ENCODE measurements at places on chromosomes 5 and 9.

DNA sequence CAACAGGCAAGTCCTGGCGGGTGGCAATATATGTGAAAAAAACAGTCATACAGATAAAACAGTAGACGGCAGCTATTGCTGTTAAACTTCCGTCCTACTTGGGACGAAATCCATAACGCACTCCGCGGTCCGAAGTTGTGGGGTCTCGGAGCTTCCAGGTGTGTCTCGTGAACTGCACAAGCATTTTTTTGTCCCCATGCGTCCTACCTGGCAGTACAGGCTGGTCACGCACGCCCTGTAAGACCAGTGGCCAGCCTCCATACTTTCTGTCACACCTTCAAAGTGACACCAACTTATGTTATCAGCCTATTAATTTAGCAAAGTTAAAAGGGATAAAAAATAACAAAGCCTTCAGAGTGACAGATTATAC lies 51.3 kb downstream of the TGFBI start:
- no peak for DNase-seq

DNA sequence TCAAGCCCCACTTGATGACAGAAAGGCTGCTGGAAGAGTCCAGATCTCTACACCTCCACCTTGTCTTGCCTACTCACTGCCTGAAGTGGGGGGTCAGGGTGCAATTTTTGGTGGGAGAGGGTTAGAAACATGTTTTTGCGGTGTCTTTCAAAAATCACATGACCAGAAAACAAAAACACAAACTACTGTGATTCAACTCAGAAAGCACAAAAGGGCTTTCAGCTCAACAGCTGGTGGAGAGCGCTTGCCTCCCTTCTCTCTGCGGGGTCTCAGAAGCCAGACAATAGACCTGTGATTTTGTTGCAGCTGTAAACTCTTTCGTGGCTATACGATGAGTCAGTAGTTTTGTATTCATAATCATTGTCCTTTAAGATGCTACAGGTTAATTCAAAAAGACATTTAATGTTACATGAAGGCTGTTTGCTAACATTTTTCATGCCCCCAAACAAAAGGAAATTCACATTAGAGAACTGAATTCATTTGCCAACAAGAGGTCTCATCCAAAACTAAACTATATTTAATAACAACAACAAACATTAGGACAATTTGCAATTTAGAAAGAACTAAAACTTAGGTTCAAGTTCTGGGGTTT lies 172.6 kb upstream of the RAI14 start:
- no peak for DNase-seq

- DNase-seq: no peak
Measured at GRCh38 chr5:168238463-168238862, 53.0 kb upstream of the WWC1 start.

DNA sequence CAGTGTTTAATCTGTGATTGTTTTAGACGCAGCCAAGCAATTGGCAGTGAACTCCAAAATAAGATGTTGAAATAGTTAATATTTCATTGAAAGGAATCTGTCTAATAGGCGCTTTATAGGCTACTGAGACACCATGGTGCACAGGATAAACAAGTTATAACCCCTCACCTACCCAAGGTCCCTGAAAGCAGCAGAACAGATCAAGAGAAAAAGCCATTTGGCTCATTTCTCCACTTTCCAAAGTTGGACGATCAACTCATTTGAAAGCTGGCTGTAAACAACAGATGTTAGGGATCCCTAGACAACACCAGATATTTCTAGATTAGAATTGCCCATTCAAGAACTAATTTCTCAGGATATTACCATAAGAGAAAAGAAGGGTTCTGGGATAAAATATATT lies 4.9 kb downstream of the PUM3 start:
- no peak for DNase-seq

DNA sequence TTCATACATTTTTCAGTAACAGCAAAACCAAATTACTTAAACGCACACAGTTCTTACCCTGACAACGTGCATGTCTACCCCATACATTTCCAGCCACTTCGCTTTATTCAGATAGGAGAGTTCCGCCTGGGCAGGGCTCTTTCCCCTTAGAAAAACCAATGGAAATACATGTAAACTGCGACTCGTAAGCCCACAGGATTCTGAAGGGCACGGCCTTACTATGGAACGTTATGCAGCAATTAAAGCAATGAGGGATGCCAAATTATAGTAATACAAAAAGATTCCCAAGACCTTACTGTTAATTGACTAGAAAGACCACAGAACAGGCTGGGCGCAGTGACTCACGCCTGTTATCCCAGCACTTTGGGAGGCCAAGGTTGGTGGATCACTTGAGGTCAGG lies 64.5 kb downstream of the EPB41L4B start:
- DNase-seq: peak; percentile 38

DNA sequence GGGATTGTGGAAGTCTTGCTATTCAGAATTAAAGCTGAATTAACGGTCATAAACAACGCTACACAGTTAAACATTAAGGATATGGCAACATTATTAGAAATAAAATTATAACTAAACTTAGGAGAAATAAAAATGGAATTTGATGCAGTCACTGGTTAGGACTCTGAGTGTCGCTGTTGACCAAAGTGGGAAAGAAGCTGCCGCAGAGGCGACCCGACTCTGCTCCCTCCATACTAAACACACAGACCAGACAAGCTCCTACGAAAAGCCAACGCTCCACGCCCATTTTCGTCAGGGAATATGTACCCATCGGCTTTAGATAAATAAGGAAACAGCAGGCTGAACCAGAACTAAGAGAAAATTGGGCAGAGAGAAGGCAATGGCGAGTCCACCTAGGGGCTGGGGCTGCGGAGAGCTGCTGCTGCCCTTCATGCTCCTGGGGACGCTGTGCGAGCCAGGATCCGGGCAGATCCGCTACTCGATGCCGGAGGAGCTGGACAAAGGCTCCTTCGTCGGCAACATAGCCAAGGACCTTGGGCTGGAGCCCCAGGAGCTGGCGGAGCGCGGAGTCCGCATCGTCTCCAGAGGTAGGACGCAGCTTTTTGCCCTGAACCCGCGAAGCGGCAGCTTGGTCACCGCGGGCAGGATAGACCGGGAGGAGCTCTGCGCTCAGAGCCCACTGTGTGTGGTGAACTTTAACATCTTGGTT lies at the start of gene PCDHGA5:
Gene PCDHGA5, plus strand, starts transcription at position 211 of the 709 bp plus-strand sequence. Its CDS starts 169 bp downstream, at position 380.
- DNase-seq: no peak

DNA sequence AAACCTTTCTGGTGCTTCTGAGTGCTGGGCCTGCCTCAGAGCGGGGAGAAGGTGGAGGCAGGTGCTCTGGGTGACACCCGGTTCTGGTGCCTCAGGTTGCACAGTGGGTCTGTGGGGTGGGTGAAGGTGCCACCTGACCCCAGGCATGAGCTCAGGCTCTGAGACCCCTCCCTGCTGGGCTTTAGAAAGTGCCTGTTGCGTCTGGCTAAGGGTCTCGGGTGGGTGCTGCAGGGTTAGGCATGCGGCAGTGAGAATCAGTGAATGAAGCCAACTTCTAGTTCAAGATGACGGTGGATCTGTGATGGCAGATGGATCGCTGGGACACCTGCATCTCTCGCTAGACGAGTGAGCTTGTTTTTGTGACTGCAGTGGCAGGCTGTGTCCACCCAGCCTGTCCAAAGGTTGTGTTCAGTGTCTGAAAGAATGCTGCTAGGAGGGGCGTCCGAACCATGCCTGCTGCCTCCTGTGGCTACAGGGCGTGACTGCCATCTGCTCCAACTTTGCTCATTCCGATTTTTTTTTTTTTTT lies 5.0 kb downstream of the SQSTM1 start:
- DNase-seq: peak; percentile 41

- no peak for DNase-seq
Measured at GRCh38 chr9:89437772-89438171, 60.1 kb downstream of the SEMA4D start.

GRCh38 chr9:16964228-16964627 lies 93.8 kb upstream of the BNC2 start:
- DNase-seq: peak; percentile 95

GRCh38 chr9:108469654-108470053 lies 386.1 kb downstream of the ACTL7B start:
- DNase-seq: peak; percentile 81

GRCh38 chr5:174292348-174292747 lies 246.8 kb downstream of the NSG2 start:
- DNase-seq: no peak

DNA sequence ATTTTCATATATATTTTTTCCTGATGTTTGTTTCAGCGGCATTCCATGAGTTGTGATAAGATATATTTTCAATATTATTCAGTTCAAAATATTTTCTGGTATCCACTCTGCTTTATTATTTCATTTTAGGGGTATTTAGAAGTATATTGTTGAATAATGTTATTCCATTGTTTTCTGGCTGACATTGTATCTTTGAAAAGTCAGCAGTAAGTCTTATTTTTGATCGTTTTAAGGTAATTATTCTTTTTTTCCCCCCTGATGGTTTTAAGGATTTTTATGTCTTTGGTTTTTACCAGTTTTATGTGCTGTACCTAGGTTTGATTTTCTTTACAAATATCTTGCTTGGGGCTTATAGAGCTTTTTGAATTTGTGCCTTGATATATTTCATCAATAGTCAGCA lies 6.6 kb upstream of the GLRA1 start:
- DNase-seq: no peak

DNA sequence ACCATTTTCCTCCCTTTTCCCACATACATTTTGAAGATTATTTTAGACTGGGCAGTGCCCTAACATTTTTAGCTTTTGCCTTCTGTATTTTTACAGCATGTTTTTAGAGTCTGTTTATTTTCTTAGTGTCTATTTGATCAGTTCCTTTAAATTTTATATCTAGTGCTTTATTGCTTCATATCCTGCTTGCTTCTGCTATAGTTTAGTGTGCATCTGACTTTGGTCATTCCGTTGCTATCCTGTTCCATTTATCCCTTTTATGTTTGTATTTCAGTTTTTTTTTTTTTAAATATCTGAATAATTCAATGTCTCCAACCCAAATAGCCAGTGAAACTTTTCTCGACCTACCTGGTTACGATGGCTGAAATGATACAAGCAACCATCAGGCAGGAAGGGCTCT lies 203.8 kb downstream of the ARHGAP26 start:
- DNase-seq: no peak

DNA sequence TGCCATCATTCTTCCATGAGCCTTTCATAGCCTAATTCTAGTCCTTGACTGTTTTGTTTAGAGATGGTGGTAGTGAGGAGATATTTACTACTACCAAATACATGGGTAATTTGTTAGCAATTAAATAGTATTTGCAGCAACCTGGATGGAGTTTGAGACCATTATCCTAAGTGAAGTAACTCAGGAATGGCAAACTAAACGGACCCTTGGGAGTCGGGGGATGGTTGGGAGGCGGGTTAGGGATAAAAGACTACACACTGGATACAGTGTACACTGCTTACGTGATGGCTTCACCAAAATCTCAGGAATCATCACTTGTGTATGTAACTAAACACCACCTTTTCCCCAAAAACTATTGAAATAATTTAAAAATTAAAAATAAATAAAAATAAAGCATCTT lies 809.2 kb upstream of the ZNF608 start:
- DNase-seq: no peak

DNA sequence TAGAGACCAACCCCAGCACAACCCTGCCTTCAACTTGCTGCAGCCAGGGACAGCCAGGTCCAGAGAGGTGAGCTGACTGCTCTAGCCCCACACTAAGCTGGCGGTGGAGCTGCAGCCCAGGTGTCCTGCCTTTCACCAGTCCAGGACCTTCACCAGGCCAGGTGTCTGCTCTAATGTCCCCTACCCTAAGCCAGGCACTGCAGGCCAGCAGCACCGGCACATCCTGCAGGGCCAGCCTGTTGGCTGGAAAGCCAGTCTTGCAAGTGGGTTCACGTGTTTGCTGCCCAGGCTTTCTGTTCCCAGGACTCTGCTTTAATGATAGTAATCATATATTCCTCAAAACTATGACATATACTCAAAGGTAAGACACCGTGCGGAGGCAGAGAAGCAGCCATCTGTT lies 5.5 kb downstream of the SHC3 start:
- DNase-seq: no peak

DNA sequence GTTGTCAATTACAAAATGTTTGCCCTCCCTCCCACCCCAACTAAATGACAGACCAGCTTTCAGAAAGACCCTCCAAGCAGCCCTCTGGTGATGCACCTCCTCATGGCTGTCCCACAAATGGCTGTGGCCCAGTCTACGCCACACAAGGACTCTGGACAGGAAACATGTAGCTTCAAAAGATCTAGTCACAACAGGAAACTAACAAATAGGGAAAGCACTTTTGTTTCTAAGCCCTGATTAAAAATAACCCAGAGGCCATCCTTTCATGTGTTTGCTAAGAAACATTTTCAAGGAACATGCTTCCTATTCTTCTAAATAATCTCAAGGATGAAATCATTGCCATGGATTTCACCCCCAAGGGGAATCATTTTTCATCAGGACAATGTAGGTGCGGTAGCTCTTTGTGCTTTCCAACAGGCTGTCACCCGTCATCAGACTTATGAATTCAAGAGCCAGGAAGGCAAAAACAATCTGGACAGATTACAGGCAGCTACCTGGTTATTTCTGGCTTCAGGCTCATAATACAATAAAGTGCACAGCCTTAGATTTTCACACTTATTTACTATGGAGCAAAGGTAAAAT lies 20.1 kb downstream of the PCSK1 start:
- no peak for DNase-seq

DNA sequence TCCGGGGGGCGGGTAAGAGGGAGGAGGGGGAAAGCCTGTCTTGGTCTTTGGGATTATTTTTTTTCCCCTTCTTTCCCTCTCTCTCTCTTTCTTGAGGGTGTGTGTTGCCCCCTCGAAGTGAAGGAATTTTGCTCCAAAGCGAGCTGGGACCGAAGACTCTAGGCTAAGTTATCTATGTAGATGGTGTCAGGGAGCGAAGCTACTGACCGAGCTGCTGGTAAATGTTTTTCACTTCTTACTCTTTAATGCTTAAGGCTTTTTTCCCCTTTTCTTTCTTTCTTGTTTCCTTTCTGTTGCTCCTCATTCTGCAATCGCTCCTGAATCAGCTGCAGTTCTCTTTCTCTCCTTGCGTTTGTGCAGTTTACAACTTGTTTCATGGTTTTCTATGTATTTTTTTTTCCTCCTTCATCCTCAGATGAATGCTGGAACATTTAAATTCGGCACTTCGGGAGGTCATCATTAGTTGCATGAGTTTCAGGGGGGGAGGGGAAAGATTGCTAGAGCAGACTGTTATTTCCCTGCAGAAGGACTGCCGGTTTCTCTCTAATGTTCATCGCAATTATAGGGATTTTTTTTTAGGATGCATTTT lies 1312.0 kb upstream of the WWC1 start:
- DNase-seq: no peak

GRCh38 chr5:54570916-54571315 lies 53.4 kb downstream of the SNX18 start:
- peak; percentile 57 for DNase-seq

GRCh38 chr5:158591301-158591863 lies 508.3 kb downstream of the EBF1 start:
- DNase-seq: peak; percentile 52

GRCh38 chr5:87164409-87164808 lies 103.3 kb upstream of the RASA1 start:
- DNase-seq: no peak

DNA sequence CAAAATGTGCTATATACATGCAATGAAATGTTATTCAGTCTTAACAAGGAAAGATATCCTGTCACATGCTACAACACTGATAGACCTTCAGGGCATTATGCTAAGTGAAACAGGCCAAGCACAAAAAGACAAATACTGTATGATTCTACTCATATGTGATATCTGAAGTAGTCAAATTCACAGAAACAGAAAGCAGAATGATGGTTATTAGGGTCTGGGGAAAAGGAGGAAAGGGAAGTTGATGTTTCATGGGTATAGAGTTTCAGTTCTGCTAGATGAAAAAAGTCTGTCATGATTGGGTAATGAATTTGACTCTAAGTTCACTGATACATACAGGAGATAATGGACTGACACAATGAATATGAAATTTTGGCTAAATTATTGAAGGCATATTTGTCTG lies 11.2 kb upstream of the RIC1 start:
- no peak for DNase-seq

GRCh38 chr9:132548751-132549640 lies 33.4 kb upstream of the BARHL1 start:
- DNase-seq: no peak

All from GM23248 (cell line).